ENCODE measurements at places on chromosomes 1 and 21.
A peak's percentile ranks its signal among the peaks of the same experiment; 100 is the strongest.

DNA sequence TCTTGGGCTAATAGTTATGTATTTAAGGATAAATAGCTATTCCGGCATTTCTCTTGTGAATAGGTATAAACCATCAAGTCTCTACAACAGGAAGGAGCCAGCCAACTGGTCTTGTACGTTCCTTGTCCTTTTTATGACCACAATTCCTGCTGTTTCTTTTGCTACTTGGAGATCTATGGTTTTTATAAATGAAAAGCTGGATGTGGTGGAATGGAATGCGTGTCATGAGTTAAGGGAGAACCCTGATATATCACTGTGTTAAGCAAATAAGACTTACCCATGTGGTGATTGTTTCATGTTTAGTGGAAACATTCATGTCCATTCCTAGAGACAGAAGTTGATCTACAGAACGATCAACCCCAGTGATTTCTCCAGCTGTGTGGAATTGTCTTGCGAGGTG, 282.1 kb downstream of the RPS6KC1 start:
- DNase-seq: no peak

DNA sequence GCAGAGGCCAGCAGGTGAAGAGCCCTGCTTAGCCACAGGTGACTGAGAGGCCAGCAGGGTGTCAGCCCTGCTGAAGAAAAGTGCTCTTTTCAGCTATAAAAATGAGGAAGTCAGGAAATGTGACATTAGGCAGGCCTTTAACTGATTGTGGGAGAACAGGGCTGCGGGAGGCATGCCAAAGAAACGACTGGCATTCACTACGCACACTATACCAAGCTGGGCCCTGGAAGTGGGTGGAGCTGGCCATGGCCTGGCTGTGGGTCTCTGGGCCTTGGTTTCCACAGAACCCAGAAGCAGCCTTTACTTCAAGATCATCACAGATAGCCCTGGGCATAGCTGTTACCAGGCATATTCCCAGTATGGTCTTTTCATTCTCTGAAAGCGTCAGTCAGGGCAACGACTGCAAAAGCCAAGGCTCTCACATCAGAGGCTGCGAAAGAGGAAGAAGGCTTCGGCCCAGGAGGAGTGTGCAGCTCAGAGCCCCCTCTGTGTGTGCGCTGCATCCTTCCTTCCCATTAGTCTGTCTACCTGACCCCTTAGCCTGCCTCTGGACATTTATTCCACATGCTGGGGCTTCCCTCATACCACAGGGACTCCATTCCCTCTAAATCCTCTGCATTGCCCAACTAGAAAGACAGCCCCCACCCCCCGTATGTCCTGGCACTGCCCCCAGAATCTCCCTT, 14.3 kb downstream of the SLC2A1 start:
- no peak for DNase-seq

DNA sequence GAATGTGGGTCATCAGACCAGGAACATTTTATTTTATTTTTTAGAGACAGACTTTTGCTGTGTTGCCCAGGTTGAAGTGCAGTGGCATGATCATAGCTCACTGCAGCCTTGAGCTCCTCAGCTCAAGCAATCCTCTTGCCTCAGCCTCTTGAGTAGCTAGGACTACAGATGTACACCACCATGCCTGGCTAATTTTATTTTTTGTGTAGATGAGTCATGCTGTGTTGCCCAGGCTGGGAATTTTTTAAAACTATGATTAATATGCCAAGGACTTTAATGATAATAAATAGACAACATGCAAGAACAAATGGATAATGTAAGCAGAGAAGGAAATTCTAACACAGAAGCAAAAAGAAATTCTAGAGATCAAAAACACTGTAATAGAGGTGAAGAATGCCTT, 142.4 kb downstream of the AK5 start:
- no peak for DNase-seq

DNA sequence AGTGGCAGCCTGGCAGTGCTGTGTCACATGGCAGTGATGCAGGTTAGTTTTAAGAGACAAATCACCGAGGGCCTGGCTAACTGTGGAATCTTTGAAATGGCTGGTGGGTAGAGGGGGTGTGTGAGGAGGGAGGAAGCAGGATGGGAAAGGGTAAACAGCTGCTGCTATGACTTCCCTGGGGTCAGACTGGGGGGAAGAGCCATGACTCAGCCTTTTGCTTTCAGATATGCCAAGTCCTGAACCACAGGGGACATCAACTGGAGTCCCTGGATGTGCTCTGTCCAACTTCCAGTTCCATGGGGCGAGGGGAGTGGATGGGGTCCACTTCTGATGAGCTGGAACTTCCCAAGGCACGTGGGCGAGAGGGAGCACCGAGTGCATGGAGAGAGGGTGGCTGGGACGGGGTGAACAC, 121.1 kb upstream of the ADAR start:
- DNase-seq: no peak

DNA sequence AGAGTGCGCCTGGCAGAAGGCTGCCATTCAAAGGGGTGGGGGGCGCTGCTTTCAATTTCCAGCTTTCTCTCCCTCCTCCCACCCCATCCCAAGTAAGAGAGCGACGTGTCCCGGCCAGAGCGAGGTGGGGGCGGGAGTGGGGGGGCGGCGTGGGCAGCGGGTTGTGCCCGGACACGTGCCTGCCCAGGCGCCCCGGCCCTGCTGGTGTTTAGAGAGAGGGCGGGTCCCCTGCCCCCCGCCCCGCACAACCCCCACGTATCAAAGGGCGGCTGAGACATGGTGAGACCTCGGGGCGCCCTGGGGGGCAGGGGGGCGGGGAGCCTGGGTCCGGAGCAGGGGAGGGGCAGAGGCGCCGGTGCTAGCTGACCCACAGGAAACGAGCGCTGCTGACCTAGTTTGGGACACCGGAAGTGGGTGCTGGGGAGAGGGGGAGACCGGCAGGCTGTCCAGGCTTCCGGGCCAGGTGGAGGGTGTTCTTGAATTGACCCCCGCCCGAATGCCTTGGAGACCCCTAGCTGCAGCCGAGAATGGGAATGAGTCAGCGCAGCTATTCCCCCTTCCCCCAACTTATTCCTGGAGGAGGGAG, 1.3 kb downstream of the ZBTB7B start:
- DNase-seq: no peak

DNA sequence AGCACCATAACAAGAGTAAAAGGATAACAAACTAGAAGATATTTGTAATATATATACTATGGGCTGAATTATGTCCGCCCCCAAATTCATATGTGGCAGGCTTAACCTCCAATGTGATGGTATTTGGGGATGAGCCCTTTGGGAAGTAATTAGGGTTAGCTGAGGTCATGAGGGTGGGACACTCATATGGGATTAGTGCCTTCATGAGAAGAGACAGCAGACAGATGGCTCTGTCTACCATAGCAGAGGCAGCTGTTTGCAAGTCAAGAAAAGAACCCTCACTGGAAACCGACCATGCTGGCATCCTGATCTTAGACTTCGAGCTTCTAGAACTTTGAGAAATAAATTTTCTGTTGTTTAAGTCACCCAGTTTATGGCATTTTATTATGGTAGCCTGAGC, 303.6 kb downstream of the LMO4 start:
- no peak for DNase-seq

DNA sequence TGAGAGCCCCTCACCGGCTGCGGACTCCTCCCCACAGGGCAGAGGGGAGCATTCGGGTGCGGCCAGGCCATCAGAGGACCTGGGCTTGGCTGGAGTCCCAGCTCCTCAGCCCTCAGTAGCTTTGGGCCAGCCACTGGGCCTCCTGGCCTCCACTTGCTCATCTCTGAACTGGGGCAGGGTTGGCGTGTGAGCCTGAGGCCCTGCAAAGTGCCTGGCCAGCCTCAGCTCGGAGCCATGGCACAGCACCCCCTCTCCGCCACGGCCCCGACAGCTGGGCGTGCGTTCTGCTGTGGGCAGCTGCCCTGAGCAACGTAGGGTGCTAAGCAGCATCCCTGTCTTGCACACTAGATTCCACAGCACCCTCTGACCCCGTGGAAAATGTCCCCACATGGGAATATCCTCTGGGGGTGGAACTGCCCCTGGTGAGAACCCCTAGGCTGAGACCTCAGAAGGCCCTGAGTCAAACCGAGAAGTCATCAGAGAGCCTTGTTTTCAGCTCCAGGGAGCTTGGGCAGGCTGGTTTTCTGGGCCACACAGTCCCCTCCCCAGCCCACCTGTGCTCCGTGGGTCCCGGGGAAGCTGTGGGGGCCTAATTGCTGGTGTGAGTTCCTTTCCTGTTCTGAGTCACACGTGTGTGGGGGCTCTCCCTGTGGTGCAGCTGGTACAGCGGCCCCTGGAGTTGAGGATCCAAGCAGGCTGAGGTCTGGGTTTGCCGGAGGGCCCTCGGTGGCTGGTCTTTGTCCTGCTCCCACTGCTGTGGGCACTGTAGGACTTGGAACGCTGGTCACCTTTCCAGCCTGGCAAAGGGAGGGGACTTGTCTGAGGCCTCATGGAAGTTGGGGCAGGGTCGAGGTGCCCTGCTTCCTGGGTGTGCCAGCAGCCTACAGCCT, 24.5 kb downstream of the TP73 start:
- peak; percentile 72 for DNase-seq

GRCh38 chr1:109785446-109786111, 21.9 kb upstream of the EPS8L3 start:
- no peak for DNase-seq

- DNase-seq: no peak
Measured at GRCh38 chr1:211580303-211580687, 1.3 kb upstream of the SLC30A1 start.

- DNase-seq: no peak
Measured at GRCh38 chr1:221394011-221394544, 347.8 kb downstream of the DUSP10 start.

- DNase-seq: no peak
Measured at GRCh38 chr1:30134466-30135217, 588.7 kb downstream of the MATN1 start.

GRCh38 chr1:92985101-92985500, 23.8 kb upstream of the DIPK1A start:
- DNase-seq: no peak

GRCh38 chr1:53143527-53143926, 1.1 kb upstream of the SLC1A7 start:
- no peak for DNase-seq

DNA sequence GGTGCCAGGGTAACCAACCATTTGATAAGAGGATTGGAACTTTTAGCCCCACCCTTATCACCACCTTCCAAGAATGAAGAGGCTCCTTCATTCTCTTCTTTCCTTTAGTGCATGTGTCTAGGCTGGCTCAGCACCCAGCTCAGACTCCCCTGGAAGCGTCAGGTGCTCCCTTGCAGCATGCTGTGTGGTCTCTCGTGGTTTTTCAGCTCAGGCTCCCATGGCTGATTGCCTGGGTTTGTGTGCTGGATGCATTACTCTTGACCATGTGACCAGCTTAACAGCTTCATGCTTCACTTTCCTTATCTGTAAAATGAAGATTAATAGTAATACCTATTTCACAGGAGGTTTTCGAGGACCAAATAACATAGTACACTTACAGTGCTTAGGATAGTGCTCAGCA, 198.4 kb downstream of the HHAT start:
- no peak for DNase-seq

- DNase-seq: no peak
Measured at GRCh38 chr1:189141056-189141455, 1336.6 kb downstream of the BRINP3 start.

GRCh38 chr1:163834778-163835177, 513.0 kb downstream of the NUF2 start:
- DNase-seq: no peak

GRCh38 chr1:78641558-78641957, 8.1 kb upstream of the IFI44 start:
- DNase-seq: no peak

GRCh38 chr1:25927521-25928265, 21.5 kb upstream of the STMN1 start:
- no peak for DNase-seq

DNA sequence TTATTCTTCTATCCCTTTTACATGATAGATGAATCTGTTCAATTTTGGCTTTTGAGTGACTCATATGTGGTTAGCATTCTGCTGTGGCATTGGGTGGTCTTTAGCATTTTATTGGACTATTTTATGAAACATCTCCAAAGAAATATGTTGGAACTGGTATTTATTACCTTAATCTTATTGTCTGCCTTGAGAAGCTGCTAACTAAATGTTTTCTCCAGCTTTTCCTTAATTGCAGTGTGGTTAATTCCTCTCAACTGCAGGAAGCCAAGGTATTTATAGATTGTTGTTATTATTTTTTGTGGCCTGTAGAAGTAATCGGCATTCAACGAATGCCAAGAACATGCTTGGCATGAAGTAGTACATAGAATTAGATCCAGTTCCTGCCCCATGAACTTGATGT, 64.1 kb downstream of the NOS1AP start:
- DNase-seq: no peak

- no peak for DNase-seq
Measured at GRCh38 chr1:81605023-81605422, 195.7 kb upstream of the ADGRL2 start.

DNA sequence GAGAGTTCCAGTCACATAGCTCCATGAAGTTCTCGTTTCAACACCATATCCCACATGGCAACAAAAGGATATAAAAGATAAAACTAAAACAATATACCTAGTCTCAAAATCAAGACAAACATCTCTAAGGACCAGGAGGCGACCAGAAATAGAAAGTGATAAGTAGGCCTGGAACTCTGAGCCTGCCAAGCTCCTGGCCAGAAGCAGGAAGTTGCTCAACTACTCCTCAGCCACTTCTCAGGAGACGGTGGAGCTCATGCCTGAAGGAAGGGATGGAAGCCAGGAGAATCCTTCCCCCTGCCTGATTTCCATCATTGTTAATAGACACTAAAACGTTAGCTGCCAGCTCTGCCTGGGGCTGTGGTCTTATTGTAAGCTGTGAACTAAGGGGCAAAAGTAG, 94.7 kb downstream of the DISP1 start:
- DNase-seq: no peak

DNA sequence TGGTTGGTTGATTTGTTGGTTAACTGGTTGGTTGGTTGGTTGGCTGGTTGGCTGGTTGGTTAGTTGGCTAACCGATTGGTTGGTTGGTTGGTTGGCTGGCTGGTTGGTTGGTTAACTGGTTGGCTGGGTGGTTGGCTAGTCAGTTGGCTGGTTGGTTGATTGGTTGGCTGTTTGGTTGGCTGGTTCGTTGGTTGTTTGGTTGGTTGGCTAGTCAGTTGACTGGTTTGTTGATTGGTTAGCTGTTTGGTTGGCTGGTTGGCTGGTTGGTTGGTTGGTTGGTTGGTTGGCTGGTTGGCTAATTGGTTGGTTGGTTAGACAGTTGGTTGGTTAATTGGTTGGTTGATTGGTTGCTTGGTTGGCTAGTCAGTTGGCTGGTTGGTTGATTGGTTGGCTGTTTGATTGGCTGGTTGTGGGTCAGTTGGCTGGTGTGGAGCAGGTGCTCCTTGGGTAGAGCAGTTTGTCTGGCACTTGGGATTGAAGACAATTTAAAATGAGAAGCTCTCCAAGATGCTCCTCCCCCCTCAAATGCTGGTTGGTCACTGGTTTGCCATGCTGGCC, 6.9 kb downstream of the RSPH1 start:
- no peak for DNase-seq
